ENCODE measurements at places on chromosomes 3 and 15. TPM values are rescaled to one million over a fixed set of nuclear protein-coding genes. Genes with fewer than 3 reads are reported as not detected.

The TMEM212 gene
- total RNA-seq: not detected

DNA sequence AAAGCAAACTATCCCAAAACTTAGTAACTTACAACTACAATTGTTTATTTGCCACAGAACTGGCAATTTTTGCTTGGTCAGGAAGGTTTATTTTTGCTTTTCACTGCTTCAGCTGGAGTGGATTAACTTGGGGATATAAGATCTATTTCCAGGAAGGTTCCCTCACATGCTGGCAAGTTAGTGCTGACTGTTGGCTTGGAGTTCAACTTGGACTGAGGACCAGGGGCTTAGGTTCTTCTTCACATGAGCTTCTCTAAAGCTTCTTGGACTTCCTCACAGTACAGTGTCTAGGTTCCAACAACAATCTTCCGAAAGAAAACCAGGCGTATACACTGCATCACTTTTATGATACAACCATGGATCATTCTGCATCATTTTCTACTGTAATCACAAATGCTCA is 264.4 kb downstream of the CHL1 start:
- no peak for DNase-seq

DNA sequence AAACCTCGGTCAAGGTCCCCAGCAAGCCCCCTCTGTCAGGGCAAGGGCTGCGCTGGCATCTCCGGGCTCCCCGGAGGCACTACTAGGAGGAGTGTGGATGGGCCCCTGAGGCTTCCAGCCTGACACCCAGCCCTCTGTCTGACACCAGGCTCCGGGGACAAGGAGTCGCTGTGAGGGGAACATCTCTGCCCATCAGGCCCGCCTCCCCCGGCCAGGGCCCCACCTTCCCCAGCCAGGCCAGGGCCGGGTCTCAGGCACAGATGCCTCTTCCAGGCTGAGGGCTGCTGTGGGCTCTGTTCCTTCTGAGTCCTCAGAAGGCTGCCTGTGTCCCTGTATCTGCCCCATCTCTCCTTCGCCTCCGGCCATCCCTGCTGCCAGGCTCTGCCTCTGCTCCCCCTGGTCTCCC is 15.8 kb downstream of the CSPG4 start:
- DNase-seq: no peak

- no peak for DNase-seq
Observed at GRCh38 chr15:88693191-88693590, 54.4 kb downstream of the ISG20 start.

- DNase-seq: no peak
Observed at GRCh38 chr15:73891328-73892315, 18.3 kb downstream of the TBC1D21 start.

The CPA3 gene
- total RNA-seq: not detected

GRCh38 chr3:66572938-66573710 is 72.3 kb upstream of the LRIG1 start:
- DNase-seq: no peak

The RTP1 gene
- total RNA-seq: not detected

- DNase-seq: peak; percentile 92
Observed at GRCh38 chr3:81735334-81735733, 26.1 kb downstream of the GBE1 start.

The ZBED2 gene
- total RNA-seq: not detected

- DNase-seq: peak; percentile 75
Observed at GRCh38 chr15:99452728-99453636, 112.8 kb upstream of the MEF2A start.

GRCh38 chr3:8233938-8234337 is 267.7 kb upstream of the LMCD1 start:
- DNase-seq: no peak

The ZNF639 gene
- total RNA-seq: 31.2 TPM

The SEMA3B gene
- 0.60 TPM for total RNA-seq

DNA sequence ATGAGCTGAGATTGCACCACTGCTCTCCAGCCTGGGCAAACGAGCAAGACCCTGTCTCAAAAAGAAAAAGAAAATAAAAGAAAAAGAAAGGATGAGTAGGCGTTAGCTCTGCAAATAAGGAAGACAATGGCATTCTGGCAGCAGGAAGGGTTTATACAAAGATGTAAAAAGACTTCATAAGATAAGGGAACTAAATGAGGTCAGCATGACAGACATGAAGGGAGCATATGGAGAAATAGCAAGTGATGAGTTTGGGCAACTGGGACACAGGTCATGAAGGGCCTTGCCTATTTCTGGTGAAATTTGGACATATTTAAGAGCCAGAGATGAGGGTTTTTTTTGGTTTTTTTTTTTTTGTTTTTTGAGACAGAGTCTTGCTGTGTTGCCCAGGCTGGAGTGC is 24.5 kb downstream of the TMEM266 start:
- DNase-seq: no peak

DNA sequence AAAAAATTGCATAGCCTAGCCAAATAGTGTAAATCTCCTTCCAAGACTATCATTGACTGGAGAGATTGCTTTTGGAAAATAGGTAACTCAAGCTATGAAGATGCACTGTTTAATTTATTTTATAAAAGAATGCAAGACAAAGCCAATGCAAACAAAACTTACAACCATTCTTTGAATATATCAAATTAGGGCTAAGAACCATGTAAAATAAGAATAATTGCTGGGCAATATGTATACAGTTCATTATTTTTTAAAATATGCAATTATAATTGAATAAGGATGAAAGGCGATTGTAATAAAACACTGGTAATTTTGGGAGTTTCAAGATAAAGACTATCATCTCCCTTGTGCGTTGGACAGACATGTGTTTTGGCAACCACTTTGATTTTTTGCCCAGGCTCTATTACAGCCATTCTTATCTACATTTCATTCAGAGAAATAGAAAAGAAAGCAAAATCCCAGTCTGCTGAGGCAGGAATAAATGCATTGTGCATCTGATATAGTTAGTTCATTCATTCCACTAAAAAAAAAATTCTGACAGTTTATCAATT is 242.3 kb upstream of the ROBO1 start:
- no peak for DNase-seq

The SH3GL3 gene
- under 0.01 TPM for total RNA-seq

GRCh38 chr3:57081173-57081572 is 20.7 kb downstream of the SPATA12 start:
- peak; percentile 69 for DNase-seq

DNA sequence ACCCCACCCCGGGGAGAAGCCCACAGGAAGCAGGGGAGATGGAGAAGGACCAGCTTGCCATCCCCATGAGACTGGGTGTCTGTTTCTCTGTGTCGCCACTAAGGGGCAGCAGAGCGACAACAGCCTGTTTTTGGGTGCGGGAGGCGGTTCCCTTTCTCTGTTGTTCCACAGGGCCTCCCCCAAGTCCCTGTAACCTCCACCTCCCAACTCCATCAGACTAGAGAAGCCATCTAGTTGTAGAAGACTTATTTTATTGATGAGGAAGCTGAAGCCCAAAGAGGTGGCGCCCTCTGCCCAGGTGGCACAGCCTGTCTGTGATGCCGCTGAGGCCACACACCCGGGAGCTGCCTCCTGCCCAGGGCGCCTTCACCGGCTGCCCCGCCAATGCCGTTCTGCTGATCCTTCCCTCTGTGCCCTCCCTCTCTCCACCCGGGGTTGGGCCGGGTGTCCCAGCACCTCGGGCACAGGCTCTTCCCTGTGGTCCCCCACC is 3.9 kb upstream of the CCDC9B start:
- DNase-seq: peak; percentile 64

DNA sequence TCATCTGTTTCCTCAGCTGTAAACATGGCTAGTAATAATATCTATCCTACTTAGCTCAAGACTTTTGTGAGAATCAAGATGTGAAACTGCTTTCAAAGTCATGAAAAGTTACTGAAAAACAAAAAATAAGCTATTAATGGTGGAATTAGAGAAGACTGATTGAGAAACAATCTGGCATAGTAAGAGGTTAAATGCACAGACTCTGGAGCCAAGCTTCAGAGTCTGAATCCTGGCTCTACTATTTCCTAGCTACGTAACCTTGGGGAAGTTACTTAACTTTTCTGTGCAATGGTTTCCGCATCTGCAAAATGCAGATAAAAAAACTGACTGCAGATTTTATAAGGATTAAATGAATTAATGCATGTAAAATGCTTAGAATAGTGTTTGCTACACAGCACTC is 28.8 kb downstream of the LRRFIP2 start:
- DNase-seq: peak; percentile 33

- no peak for DNase-seq
Observed at GRCh38 chr3:43525941-43526607, 95.7 kb downstream of the ANO10 start.

- DNase-seq: peak; percentile 19
Observed at GRCh38 chr15:74826364-74826819, at the start of gene CPLX3. Gene CPLX3 (plus strand): TSS chr15:74826627. CDS start chr15:74826704, 77 bp downstream.

DNA sequence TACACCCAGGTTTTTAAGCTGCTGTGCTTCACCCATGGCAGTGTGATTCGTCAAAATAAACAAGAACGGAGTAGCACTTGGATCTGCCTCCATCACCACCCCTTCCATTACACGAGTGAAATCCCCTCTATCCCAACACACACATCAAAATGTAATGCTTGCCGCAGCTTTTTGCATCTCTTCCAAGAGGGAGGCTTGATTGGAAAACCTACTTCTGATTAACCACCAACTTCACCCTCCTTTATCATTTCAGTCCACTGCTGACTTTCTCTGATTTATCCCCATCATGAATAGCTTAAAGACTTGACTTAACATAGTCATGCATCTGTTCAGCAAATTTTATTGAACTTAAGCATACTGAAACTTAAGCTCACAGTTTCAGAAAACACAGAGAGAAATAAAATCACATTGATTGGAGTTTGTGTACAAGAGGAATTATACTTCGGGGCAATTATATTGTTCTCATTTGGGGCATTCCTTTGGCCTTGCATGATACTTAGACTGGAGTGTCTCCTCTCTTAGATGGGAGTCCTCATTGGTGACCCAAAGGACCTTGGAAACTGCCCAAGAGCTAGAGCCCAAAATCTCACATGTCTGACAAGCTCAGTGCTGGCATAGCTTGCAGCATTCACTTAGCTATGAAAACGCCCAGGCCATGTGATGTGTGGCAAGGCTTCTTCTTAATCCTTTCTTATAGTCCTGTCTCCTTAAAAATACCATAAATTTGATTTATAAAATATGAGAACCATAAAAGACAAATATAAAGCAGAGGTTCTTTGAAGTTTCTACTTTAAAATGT is 124.3 kb upstream of the UMPS start:
- DNase-seq: no peak

GRCh38 chr15:72284781-72285180 is 12.4 kb upstream of the PARP6 start:
- DNase-seq: no peak

GRCh38 chr3:79864077-79864476 is 96.3 kb upstream of the ROBO1 start:
- no peak for DNase-seq

- no peak for DNase-seq
Observed at GRCh38 chr3:113104357-113105092, 106.8 kb upstream of the BOC start.

DNA sequence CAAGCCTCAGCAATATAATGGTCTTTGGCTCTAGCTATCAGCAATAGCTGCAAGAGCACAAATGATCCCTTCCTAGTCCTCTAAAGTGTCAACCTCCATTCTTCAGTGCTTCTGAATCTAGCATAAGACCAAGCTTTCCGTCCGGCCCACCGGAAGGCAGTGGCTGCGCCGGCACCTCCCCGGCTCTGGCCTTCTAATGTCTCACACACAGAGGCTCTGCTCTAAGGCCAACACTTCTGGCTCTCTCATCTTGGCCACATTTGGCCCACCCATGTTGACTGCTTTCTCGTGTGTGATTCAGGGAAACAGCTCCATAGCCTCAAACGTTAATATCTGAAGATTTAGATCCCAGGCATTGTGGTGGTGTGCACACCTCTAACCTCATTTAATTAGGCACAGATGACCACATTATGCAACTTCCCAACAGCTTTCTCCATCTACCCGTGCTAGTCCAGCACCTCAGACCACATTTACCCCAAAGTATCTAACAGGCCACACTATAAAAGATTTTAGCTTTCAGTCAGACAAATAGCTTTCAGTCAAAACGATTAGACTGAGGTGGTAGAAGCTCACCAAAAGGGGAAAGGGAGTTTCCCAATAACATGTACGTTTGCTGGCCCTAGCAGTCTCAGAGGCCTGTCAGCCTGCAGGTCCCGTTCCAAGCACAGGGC is 19.3 kb downstream of the SLC51A start:
- DNase-seq: no peak

- peak; percentile 73 for DNase-seq
Observed at GRCh38 chr3:173733029-173733652, 335.6 kb downstream of the NLGN1 start.

The RMDN3 gene
- 28.6 TPM for total RNA-seq

The NEO1 gene
- 44.6 TPM for total RNA-seq

The GCNT3 gene
- total RNA-seq: not detected

GRCh38 chr3:88114878-88115549 is 34.7 kb upstream of the C3orf38 start:
- DNase-seq: no peak

GRCh38 chr3:9682096-9682495 is 21.5 kb upstream of the CPNE9 start:
- no peak for DNase-seq

- DNase-seq: no peak
Observed at GRCh38 chr3:65674226-65674625, 364.5 kb downstream of the MAGI1 start.

GRCh38 chr15:27826902-27827714 is 272.0 kb downstream of the OCA2 start:
- no peak for DNase-seq

The PSTPIP1 gene
- total RNA-seq: under 0.01 TPM

- no peak for DNase-seq
Observed at GRCh38 chr3:18765161-18765560, 340.0 kb upstream of the SATB1 start.

Measured in lung microvascular endothelial cell (primary cell).